ENCODE measurements at places on chromosomes 5 and 9.

GRCh38 chr5:96440185-96440538 lies 7.1 kb upstream of the PCSK1 start:
- DNase-seq: no peak

DNA sequence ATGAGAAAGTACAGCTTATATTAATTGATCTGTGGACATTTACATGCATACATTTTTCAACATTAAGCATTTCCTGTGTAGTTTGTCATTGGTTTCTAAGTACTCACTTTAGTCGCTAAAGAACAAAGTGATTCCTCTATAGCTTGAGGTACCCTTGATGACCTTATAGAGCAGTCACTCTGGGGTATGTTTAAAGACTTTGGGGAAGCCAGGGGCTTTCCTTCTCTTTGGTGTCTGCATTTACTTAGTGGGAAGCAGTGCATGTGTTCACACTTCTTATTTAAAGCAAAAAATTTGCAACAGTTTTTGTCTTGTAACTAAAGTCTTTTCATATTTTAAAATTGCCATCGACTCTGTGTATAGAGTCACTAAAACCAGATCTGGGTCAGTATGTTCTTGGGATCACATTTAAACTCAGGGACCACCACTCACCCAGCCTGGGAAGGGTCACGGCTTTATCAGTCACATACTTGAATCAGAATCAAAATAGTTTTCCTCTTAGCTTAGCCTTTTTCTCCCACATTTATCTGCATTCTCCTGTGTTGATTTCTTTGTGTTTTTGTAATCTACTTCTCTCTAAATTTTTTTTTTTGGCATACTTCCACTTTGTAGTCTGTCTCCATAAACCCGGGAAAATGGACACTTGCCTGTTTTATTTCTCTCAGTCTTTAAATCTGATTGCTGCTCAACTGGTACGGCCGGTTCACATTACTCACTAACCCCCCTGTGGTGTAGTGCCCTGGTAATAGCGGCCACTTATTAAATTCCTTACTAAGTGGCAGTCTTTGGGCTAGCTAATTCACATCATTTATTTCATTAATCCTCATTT lies 143.9 kb upstream of the FBN2 start:
- no peak for DNase-seq

GRCh38 chr5:99025298-99026045 lies 96.7 kb upstream of the CHD1 start:
- DNase-seq: no peak

DNA sequence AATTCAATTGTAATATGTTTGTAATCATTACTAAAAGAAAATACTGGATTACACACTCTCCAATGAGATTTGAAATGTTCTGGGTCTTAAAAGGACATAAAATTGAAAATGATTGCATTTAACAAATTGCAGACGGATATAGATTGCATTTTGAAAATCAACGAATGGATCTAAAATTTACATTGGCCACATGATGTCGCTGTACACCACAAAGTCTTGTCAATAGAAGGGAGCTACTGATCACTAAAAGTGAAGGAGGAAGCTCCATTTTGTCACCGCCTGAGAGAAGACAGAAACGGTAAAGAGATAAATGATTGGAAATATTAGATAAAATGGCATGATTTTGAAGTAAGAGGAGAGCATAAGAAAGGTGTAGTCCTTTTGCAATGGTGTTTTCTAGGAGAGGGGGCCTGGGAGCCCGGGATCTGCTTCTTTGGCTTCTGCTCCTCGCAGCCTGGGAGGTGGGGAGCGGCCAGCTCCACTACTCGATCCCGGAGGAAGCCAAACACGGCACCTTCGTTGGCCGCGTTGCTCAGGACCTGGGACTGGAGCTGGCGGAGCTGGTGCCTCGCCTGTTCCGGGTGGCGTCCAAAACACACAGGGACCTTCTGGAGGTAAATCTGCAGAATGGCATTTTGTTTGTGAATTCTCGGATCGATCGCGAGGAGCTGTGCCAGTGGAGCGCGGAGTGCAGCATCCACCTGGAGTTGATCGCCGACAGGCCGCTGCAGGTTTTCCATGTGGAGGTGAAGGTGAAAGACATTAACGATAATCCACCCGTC lies at the start of gene PCDHA1:
Gene PCDHA1 (plus strand): TSS at position 236 of the 782 bp plus-strand sequence.
- DNase-seq: no peak

GRCh38 chr9:71924576-71924975 lies 13.1 kb downstream of the C9orf85 start:
- DNase-seq: no peak

Measured in activated T-cell treated with anti-CD3 and anti-CD28 coated beads for 48 hours (primary cell).